NCI-H1417 treated with DMSO at 0.1 percent for 48 hours (cell line): ENCODE measurements at places on chromosomes 2 and 18.

DNA sequence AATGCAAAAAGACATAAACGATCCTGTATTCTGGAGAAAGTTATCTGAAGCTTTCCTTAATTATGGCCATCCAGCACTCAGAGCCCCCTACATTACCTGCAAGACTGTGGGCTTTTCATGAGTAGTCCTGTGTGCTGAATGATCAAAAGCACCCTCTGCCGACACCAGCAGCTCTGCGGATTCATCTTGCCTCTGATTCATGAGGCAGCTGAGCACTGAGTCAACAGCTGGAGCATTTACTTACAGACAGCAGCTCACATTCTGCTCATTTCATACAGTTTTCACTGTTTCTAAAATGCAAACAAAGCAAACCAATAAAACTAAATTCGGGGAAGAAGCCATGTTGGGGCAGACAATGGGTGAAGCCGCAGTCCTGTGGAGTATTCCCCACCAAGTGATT is 886.5 kb downstream of the CNTNAP5 start:
- DNase-seq: no peak

- DNase-seq: no peak
Measured at GRCh38 chr2:109079590-109079989, 49.4 kb upstream of the SH3RF3 start.

DNA sequence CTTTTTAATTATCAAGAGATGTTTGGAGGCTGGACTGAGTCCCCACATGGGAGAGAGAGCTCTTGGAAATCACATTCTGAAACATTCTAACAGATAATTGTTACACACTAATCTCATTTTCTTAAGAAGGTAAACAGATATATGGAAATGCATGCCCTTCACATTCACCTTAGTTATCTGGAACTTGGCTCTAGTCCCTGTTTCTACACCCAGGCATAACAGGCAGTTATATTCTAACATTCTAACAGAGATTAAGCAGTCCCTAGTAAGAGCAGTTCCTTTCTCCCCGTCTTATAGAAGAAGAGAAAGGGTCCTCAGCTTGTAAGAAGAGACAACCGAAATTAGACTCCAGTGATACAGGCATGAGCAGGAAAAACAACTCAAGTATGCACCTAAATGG is 385.4 kb downstream of the SOX11 start:
- no peak for DNase-seq

GRCh38 chr18:53551868-53552426 is 672.5 kb downstream of the MBD2 start:
- no peak for DNase-seq

GRCh38 chr18:63604791-63605567 is 17.8 kb downstream of the SERPINB13 start:
- no peak for DNase-seq
